Activated CD4-positive, alpha-beta memory T cell treated with anti-CD3 and anti-CD28 coated beads for 36 hours (primary cell): ENCODE measurements at places on chromosomes 3 and 15. TPM values are rescaled to one million over a fixed set of nuclear protein-coding genes. Genes with fewer than 3 reads are reported as not detected.

GRCh38 chr15:40280260-40281056 lies 2.4 kb downstream of the ANKRD63 start:
- DNase-seq: no peak

The DLG1 gene
- 52.6 TPM for total RNA-seq

The ZNF80 gene
- total RNA-seq: 0.33 TPM

The TRAIP gene
- 25.3 TPM for total RNA-seq
